Posterior cingulate gyrus (tissue), 11 donors: ENCODE measurements at places on chromosomes 1 and 21.

DNA sequence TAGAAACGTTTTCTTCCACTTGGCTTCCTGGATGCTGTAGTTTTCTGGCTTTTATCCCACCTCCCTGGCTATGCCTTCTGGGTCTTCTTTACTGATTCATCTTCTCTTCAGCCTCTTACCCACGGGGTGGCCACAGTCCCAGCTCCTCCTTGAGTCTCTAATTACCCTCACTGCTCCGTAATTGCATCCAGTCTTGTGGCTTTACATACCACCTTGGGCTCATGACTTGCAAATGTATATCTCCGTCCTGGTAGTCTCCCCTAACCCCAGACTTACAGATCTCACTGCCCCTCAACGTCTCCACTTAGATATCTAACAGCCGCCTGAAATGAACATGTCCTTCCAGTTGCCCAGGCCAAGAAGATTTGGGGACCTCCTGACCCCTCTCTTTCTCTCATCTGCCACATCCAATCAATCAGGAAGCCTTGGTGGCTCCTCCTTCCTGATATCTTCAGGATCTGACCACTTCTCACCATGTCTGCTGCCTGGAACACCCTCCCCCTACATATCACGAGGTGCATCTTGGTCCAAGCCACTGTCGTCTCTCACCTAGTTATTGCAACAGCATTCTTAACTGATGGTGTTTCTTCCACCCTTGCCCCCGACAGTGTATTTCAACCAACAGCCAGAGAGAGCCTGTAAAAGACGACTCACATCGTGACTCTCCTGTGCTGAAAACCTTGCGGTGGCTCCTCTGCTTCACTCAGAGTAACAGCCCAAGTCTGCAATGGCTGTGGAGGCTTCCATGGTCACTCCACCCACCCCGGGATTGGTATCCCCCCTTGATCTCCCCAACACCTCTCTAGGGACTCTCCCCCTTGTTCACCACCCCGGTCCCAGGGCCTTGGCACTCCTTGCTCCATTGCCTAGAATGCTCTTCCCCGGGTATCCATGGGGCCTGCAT is 219.0 kb upstream of the POU3F1 start:
- DNase-seq, result no peak

DNA sequence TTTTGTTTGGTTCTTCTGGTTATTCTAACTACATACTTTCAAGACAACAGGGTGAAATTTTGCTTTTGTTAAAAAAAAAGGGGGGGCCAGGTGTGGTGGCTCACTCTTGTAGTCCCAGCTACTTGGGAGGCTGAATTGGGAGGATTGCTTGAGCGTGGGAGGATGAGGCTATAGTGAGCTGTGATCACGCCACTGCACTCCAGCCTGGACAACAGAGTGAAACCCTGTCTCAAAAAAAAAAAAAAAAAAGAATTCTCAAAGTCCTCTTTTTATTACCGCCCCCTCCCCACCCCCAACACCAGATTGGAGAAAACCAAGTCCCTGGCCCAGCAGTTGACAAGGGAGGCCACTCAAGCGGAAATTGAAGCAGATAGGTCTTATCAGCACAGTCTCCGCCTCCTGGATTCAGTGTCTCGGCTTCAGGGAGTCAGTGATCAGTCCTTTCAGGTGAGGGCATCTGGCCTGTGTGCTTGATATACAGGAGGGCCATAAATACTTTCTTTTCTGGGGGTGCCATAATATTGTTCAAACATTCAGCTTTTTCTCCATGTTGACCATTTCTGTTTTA is 50.2 kb downstream of the LAMC2 start:
- no peak for DNase-seq

GRCh38 chr1:244444854-244445253 is 6.9 kb downstream of the ADSS2 start:
- no peak for DNase-seq

GRCh38 chr1:174967845-174968705 is 31.7 kb upstream of the CACYBP start:
- no peak for DNase-seq

DNA sequence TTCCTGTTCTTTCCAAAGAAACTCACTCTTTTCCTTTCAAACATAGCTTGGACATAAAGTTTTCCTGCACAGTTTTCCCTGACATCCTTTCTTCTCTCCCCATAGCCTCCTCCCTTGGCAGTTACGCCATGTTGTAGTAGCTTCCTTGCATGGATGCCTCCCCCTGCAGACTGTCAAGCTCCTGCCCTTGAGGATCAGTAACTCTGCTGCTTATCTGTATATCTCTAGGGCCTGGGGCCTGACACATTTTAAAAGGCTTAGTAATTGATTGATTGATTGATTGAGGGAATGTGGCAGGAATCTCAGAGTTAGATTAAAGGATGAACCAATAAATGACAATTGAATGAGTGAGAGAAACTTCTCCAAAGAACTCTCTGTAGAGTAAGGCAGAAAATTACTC is 143.7 kb downstream of the NEK7 start:
- no peak for DNase-seq
